ENCODE measurements at places on chromosomes 5 and 9. TPM values are rescaled to one million over a fixed set of nuclear protein-coding genes. Genes with fewer than 3 reads are reported as not detected.

- H3K4me1 ChIP-seq: no peaks in the 10 kb centered on the region
- no peak for DNase-seq
- no peak overlapping the region for H3K4me3 ChIP-seq
These were observed 29.0 kb upstream of the GPR150 start for GRCh38 chr5:95590880-95591279.

The RGS7BP gene
- total RNA-seq: 0.60 TPM

DNA sequence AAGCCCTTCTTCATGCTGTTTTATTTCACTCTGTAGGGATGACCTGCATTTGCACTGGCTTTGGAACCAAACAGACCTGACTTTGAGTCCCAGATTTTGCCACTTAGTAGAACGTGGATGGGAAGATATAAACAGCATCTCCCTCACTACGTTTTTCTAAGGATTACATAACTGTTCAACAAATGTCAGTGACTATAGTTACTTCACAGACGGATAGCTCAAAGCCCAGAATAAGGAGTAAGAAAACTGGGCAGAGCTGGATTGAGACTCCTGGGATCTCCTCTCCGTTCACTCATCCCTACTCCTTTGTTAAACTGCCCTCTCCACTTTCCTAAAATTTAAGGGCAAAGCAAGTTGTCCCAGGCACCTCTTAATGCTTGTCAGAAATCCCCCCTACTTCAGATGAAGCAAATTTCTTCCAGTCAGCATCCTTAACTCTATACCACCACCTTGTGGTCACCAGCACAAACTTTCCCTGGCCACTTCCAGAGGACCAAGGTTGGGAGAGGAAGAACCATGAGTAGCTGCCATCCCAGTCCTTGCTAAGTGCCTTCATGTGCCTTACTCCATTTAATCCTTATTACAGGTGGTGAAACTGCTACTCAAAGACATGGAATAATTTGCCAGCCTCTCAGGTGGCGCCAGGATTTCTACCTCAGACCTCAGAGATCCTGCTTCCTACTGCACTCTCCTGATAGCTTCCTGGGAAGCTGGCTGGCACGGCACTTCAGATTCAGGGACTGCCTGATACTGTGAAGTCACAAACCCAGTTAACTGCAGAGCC, 38.4 kb downstream of the EGR1 start:
- H3K27ac ChIP-seq: no peak overlapping the region
- H3K4me3 ChIP-seq: no peak overlapping the region
- H3K27me3 ChIP-seq: no peaks in the 10 kb centered on the region
- peaks cover 20% of the 10 kb centered on the region for H3K4me1 ChIP-seq
- no peak for DNase-seq
- peaks cover 5% of the 10 kb centered on the region for H3K36me3 ChIP-seq

DNA sequence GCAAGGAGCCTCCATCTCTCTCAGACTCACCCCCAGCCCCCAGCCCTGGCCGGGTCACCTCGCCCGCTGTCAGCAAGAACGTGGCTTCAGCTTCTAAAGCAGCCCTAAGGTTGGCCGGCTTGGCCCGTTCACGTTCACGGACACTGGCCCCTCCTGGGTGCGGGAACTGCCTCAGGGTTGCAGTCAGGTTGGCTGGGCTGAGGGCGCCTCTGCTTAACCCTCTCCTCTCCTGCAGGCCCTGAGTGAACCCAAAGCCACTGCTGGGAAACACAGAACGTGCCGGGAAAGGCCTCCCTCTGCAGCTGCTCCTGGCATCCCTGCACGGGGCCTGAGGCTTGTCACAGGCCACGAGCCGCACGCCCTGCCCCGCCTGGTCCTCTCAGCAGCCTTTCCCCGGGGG, 40.1 kb upstream of the UBAC1 start:
- H3K4me3 ChIP-seq: no peak overlapping the region
- H3K27me3 ChIP-seq: no peaks in the 10 kb centered on the region
- no peak overlapping the region for H3K27ac ChIP-seq
- DNase-seq: no peak

- DNase-seq: no peak
- H3K4me3 ChIP-seq: no peak overlapping the region
- peaks cover 5% of the 10 kb centered on the region for H3K4me1 ChIP-seq
- H3K27me3 ChIP-seq: no peaks in the 10 kb centered on the region
- H3K27ac ChIP-seq: no peak overlapping the region
These were observed 9.6 kb downstream of the MAPK9 start for GRCh38 chr5:180282281-180282680.

The SLC35D2 gene
- total RNA-seq: 34.5 TPM

The FGF1 gene
- 131 TPM for total RNA-seq

GRCh38 chr5:178411083-178411482, 178.5 kb upstream of the PHYKPL start:
- DNase-seq: no peak
- no peaks in the 10 kb centered on the region for H3K4me1 ChIP-seq
- H3K36me3 ChIP-seq: no peaks in the 10 kb centered on the region
- H3K27ac ChIP-seq: no peak overlapping the region
- H3K4me3 ChIP-seq: no peak overlapping the region

GRCh38 chr9:8365466-8366160, 566.0 kb upstream of the DMAC1 start:
- no peaks in the 10 kb centered on the region for H3K4me1 ChIP-seq
- H3K27ac ChIP-seq: no peak overlapping the region
- no peak overlapping the region for H3K4me3 ChIP-seq
- H3K36me3 ChIP-seq: no peaks in the 10 kb centered on the region

The PIP5KL1 gene
- total RNA-seq: 0.59 TPM

The PKD2L2 gene
- total RNA-seq: not detected

The CA9 gene
- total RNA-seq: not detected

DNA sequence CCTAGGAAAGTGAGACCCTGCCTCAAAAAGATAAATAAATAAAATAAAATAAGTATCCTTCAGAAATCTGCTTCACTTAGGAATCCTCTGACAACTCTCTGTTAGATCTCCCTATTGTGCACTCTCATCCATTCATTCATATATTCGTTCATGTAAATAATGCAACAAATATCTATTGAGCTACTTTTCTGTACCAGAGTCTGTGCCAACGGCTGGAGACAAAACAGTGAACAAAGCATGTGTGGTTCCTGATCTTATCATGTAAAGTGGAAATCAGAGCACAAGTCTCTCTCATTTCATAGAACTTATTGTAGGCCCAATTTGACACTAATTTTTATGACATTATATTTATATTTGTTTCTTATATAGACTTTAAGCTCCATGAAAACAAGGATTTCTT, 40.3 kb upstream of the DAB2 start:
- no peaks in the 10 kb centered on the region for H3K4me1 ChIP-seq
- no peak overlapping the region for H3K27ac ChIP-seq
- DNase-seq: no peak
- no peaks in the 10 kb centered on the region for H3K27me3 ChIP-seq

The CARD6 gene
- 10.7 TPM for total RNA-seq

The SOX30 gene
- not detected for total RNA-seq

DNA sequence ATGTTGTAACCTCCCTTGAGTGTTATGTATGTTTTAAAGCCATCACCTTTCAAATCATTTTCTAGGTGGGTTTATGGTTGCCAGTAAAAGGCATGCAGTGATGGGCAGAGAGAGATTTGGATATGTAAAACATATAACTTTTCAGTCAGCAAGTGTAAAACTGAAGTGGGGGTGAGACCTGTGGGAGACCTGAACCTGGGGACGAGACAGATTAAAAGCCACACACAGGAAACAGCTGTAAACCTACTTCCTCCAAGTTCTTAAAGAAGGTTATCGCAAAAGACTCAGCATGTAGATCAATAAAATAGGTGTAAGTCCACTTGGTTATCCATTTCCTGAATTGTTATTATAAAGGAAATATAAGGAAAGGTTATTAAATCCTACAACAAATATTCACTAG, 76.6 kb downstream of the YIPF5 start:
- H3K36me3 ChIP-seq: no peaks in the 10 kb centered on the region
- no peaks in the 10 kb centered on the region for H3K27me3 ChIP-seq
- H3K4me3 ChIP-seq: no peak overlapping the region

GRCh38 chr9:89839952-89840351, 235.1 kb downstream of the GADD45G start:
- H3K27ac ChIP-seq: no peak overlapping the region
- DNase-seq: no peak
- H3K36me3 ChIP-seq: no peaks in the 10 kb centered on the region
- no peaks in the 10 kb centered on the region for H3K27me3 ChIP-seq
- H3K4me1 ChIP-seq: no peaks in the 10 kb centered on the region
- no peak overlapping the region for H3K4me3 ChIP-seq

DNA sequence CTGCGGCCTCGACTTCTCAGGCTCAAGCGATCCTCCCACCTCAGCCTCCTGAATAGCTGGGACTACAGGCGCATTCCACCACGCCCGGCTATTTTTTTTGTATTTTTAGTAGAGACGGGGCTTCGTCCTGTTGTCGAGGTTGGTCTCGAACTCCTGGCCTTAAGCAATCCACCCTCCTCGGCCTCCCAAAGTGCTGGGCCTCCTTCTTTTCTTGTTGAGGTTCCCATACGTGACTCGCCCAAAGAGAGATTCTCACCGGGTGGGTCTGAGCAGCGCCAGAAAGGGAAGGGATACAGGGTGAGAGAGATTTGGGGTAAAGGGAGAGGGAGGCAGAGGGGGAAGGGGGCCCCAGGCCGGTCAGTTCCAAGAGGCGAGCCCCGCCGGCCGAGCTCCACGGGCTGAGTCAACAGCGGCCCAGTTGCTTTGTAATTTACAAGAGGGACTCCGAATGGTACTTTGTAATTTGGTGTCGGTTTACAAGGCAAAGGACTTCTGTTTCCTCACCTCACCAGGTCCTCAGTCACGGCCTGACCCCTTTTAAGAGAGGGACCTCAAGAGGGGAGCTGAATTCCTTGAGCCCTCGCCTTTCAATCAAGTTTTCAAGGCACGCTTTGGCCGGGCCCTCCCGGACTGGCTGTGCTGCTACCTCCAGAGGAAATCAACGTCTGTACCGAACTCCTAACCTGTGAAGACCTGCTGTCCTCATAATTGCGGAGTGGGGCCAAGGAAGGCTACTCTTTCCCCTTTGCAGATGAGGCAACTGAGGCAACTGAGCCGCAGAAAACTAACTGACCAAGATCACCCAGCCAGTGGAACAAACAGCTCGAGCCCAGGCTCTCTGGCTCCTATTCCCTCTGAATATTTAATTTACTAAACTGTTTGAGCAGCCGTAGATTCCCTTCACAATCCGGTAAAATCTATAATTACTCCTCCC, 3.3 kb upstream of the DMRT2 start:
- H3K27me3 ChIP-seq: peaks cover 99% of the 10 kb centered on the region
- peaks cover 82% of the 10 kb centered on the region for H3K4me1 ChIP-seq
- no peak for DNase-seq
- peak overlapping the region; percentile 53 for H3K4me3 ChIP-seq
- H3K27ac ChIP-seq: peak overlapping the region; percentile 66

The OMD gene
- total RNA-seq: 19.2 TPM

The F2R gene
- total RNA-seq: 5.0 TPM
